Right ventricle myocardium superior (tissue), 1 donor: ENCODE measurements at places on chromosomes 12 and 14.

DNA sequence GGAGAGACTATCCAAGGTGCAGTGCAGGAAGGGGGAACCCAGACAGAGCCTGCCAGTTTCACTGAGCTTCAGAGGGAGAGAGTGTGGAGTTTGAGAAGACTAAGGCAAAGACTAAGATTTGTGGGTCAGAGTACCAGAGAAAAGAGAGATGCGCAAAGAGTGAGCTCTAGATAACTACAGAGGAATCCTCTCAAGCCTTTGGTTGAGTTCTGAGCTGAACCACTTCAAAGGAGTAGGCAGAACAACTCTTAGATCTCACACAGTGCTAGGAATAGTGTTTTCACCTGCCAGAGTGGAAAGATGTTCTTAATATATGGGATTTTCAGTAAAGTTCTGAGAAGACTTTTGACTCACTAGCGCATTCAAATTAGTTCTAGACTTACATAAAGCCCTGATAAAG lies 10.7 kb upstream of the M6PR start:
- DNase-seq = no peak

GRCh38 chr14:34944744-34945143 lies 38.0 kb upstream of the SRP54 start:
- DNase-seq = no peak

DNA sequence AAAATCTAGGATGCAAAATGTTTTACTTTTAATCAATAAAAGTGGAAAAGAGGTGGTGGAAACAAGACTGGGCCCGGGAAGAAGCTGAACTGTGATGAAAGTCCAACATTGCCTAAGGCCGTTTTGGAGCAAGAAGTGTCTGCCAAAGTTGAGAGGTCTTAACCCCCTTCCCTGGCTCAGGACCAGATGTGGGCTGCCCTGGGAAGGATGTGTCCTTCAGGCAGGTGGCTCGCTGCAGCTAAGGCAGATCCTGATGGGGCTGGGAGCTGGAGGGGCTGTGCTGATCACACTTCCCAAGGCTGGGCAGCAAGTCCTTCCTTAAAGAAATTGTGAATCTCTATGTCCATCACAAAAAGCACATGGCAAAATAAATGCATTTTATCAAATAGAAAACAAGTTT lies 581.6 kb downstream of the GALC start:
- DNase-seq = no peak

GRCh38 chr14:103739466-103739792 lies 23.8 kb downstream of the ZFYVE21 start:
- no peak for DNase-seq

- peak; percentile 64 for DNase-seq
These were observed 62.4 kb downstream of the TMEM30B start for GRCh38 chr14:61218767-61219166.

- peak; percentile 66 for DNase-seq
These were observed 44.4 kb downstream of the GIT2 start for GRCh38 chr12:109951751-109952150.

DNA sequence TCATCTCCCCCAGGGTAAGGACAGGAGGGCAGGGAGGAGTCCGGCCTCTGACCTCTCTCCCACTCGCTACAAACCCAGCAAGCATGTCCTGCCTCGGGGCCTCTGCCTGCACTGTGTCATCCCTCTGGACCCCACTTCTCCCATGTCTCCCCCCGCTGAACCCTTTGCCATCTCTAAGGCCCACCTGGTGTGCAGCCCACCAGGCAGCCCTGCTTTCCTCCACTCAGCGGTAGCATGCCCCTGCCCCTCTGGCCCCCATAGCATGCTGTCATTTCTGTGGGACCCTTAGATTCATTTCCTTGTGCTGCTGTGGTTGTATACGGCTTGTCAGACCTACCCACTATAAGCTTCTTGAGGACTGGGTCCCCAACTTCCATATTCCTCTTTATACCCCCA lies 17.7 kb downstream of the PAPLN start:
- DNase-seq = no peak

GRCh38 chr12:32272465-32272864 lies 126.9 kb upstream of the FGD4 start:
- no peak for DNase-seq

GRCh38 chr12:56628671-56629458 lies 1.3 kb downstream of the BAZ2A start:
- DNase-seq = peak; percentile 80

- no peak for DNase-seq
These were observed 48.2 kb downstream of the ATF7 start for GRCh38 chr12:53577941-53578352.

DNA sequence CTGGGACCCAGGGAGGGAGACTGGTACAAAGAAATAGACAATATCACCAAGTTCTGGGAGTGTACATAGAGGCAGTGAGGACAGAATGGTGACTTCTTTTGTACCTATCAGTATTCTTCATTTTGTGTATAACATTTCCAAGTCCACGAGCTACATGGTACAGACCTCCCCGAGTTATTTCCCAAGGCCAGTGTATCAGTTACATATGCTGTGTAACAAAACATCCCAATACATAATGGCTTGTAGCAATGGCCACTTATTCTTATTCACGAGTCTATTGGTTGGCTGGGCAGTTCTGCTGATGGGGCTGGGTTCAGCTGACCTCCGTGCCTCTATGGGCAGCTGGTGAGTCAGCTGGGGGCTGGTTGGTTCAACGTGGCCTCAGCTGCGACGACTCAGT lies 98.7 kb upstream of the RFLNA start:
- no peak for DNase-seq
